Activated effector memory CD4-positive, alpha-beta T cell treated with Interleukin-2 at 50 U/mL for 16 hours (primary cell): ENCODE measurements at places on chromosomes 3 and 15.

DNA sequence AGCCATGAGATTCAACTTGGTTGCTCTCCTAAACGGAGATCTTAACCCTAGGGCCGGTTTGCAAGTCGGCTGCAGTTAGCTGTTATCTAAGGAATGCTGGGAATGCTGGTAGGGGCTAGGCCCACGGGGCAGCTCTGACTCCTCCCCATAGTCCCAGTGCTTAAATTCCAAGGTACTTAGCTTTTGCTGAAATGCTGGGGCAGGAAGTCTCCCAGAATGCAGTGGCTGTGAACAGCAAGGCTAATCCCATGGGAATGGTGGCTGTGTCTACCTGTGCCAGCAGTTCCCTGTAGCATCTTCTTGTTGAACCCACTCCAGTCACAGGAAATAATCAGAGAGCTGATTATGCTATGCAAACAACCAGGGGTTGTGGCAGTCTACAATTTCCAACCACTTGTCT, 102.5 kb upstream of the TJP1 start:
- no peak for DNase-seq

DNA sequence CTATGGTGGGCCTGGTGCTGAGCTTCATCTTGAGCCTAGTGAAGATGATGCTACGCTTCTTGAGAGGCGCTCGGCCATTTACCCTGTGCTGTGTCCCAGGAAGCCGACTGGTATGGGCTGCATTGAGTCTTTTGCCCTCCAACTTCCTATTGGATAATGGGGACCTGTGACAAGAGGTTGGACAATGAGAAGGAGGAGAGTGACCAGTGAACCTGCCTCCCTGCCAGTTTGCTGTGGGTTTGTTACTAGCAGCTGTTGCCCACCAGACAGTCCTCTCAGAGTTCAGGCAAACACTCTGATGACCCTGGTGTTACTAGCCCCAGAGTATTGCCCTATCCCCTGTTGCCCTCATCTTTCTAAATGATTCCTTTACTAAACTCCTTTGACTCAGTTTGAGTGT, 99.6 kb upstream of the PFN2 start:
- no peak for DNase-seq

- DNase-seq, result no peak
Observed at GRCh38 chr3:30520699-30521098, 85.7 kb upstream of the TGFBR2 start.

- DNase-seq, result no peak
Observed at GRCh38 chr3:153166206-153166605, 4.2 kb downstream of the RAP2B start.

DNA sequence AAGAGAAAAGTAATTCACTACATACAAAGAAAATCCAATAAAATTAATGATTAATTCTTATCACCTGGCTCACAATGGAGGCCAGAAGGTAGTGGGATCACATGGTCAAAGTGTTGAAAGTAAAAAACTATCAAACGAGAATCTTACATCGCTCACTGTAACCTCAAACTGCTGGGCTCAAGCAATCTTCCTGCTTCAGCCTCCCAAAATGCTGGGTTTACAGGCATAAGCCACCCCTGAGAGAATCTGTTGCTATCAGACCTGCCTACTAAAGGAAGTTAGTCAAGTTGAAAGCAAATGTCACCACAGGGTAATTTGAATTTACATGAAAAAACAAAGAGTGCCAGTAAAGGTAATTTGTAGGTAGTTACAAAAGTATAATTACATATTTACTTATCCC, 103.3 kb downstream of the PCCB start:
- DNase-seq, result no peak

DNA sequence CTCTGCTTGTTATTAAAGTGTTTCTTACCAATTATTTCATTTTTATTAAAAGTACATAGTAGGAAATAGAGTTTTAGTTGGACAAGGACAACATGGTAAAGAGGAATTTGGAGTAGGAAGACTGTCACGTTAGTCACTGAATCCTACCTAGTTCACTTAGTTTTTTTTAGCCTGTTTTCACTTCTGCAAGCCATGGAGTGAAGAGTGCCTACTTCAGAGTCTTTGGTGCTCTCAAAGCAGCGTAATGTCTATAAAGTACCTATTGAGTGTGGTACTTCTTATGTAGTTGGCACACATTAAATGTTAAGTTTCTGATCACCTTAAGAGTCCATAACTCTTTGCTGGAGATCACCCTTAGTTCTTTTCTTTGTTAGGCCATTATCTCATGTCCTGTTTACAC, 78.7 kb downstream of the LPP start:
- DNase-seq, result no peak

- DNase-seq, result no peak
Observed at GRCh38 chr15:82854554-82854953, 45.1 kb downstream of the WHAMM start.

DNA sequence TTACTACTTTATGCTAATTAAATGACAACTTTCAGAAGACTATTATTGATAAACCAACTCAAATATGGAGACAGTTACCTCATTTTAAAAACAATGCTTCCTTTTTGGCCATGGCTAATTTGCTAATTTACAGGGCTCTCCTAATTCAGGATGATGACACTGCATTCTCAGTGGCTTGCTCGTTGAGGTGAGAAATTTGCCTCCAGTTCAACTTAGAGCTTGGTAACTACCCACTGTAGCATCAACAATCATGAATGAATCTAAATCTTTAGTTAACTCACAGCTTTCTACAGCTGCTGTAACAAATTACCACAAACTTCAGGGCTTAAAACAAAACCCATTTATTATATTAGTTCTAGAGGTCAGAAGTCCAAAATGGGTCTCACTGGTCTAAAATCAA, 14.0 kb downstream of the PBRM1 start:
- no peak for DNase-seq

DNA sequence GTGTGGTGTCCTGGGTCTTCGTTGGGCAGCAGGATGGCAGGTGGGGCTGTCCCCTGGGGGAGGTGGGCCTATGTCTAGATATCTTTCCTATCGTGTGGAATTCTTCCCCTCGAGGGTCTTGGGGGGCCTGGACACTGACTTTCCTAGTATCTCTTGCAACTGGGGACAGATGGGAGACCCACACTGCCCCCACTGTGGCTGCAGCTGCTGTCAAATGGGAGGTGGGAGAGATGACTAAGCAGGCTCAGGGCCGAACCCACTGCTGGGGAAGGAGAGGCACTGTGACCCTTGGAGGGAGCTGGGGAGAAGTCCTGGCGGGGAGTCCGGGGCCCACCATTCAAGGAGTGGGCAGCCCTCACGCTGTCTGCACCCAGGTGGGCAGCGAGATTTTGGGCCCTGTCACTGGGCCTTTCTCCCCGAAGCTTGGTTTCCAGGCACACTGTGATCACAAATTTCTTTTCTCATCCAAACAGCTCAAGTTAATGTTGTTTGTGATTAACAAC, 2.9 kb upstream of the FBLN2 start:
- DNase-seq, result no peak

DNA sequence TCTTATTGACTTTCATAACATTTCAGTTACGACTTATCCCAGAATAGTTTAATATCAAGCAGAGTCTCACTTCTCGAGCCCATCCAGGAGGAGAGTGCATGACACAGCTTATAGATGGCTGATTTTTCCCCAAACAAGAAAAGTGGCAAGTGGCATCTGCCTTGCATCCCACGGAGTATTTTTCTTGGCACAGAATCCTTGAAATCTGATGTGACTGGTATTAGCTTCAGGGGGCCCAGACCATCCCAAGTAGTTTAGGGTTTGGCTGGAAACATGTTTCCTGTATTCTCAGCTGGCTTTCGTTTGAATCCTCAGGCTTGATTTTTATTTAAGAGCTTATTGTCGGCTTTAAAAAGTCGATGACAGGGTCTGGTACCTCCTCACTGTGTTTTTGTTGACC, 20.7 kb upstream of the FBXL22 start:
- DNase-seq, result no peak

DNA sequence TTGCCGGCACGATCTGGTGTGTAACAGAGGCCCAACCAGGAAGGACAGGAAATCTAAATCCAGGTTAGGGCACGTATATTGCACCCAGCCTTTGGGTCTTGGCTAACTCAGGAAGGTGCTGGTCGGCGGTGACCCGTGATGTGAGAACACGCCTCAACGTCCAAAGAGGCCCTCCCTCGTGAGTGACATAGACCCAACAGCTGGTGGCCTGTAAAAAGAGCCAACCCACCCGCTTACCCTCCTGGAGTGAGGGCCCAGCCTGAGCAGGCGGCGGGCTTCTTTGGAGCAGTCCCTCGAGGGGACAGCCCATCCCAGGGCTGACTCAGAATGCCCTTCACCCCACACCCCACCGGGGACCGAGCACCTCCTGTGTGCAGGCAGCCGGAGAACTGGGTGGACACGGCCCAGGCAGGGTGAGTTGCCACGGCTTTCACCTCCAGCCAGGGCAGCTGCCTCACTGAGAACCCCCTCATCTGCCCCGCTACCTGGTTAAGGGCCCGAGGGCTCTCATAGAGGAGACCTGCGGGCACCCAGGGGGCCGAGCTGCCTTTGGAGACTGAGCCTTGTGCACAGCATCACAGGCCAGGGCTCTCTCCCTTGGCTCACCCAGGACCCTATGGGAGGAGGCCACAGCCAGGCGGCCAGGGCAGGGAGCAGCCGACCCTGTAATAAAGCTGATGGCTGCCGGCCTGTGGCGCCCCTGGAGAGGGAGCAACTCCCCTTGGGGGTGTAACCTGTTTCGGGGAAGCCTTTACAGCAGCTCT, 41.8 kb downstream of the ZNF710 start:
- DNase-seq, result no peak

DNA sequence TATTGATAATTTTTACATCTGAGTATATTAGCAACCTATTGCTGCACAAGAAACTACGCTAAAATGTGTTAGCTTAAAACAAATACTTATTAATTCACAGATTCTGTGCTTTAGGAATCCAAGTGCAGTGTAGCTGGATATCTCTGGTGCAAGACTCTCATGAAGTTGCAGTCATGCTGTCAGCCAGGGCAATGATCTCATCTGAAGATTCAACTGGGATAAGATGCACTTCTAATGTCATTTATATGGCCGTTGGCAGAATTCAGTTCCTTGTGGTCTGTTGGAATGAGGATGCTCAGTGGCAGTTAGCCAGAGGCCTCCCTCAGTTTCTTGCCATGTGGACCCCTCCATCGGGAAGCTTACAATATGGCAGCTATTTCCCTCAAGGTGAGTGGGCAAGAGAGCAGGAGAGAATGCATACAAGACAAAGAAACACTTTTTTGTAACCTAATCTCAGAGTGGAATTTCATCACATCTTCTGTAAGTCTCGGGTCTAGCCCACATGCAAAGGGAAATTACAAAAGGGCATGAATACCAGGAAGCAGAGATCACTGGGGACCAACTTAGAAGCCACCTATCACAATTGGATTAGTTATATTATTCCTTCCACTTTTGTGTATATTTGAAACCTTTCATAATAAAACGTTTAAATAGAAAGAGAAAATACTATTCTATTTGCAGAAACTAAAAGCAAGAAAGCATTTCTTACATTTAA, 61.6 kb downstream of the DPH6 start:
- DNase-seq, result no peak

DNA sequence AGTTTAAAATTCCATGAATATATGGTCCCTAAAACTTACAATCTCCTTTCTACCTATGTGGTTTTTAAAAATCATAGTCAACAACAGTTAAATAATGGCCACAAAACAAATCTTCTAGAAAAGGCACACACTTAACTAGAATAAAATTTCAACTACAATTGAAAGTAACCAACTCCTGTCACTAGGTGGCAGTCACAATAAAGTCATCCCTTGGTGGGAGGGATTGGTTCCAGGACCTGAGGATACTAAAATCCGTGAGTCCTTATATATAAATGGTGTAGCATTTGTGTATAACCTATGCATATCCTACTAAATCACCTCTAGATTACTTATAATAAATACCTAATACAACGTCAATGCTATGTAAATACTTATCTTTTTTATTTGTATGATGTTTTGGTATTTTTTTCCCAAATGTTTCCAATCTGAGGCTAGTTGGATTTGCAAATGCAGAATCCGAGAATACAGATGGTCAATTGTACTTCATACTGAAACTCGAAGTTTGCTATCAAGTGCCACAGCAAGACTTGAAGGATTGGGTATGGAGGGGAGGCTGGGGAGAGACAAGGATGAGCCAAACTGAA, 172.6 kb downstream of the FMN1 start:
- DNase-seq, result no peak

- DNase-seq, result no peak
Observed at GRCh38 chr3:116815321-116815720, 105.7 kb downstream of the TUSC7 start.

DNA sequence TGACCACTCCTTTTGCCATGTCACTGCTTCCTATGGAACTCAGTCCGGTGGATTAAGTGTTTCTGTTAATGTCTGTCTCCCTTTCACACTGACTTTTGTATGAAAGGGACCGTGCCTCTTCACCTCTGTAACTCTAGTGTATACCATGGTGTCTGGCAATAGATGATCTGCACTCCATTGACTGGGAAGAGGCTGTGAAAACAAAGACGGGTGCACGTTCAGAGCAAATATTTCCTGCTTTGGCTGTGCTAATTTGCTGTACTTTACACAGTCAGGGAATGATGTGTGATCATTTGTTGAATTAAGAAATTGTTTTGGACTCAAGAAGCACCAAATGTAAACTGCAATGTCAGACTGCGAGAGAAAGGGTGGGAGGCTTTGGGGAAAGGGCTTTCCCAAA, 315.2 kb downstream of the RORA start:
- DNase-seq, result no peak

DNA sequence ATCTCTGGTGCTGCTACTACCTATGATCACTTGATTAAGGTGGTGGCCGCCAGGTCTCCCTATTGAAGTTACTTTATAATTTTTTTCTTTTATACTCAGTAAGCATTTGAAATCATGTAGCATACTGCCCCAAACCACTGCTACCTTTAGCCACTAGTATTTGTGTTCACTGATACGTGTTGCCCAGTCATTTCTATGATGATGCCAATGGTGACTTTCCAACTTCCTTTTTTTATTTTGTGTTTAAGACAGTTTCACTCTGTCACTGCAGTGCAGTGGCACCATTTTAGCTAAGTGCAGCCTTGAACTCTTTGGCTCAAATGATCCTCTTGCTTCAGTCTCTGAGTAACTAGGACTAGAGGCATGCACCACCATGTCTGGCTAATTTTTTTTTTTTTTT, 598.2 kb downstream of the NAALADL2 start:
- DNase-seq, result no peak

DNA sequence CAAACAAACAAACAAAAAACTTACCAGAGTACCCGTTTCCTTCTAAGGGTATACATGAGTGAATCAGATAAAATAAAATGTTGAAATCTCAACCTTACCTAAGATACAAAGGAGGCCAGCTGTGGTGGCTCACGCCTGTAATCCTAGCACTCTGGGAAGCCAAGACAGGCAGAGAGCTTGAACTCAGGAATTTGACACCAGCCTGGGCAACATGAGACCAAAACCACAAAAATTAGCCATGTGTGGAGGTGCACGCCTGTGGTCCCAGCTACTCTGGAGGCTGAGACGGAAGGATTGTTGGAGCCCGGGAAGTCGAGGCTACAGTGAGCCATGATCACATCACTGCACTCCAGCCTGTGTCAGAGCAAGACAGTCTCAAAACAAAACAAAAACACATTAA, 11.0 kb upstream of the FAM219B start:
- DNase-seq, result no peak

DNA sequence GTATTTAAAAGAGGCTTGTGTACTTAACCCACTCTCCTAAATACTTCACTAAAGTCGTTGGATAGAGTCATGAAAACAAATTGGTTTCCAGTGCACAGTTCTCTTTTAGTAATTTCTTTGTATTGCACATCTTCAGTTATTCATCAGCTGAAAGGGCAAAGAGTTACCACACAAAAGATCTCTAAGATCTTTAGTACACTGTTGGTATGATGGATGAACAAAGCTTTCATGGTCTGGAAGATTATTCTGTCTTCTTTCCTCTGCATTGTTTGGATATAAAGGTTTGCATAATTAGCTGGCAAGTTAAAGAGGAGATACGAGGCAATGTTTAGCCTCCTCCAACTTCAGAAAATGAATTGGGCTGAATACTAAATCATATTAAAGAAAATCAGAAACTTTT, 40.5 kb downstream of the BCHE start:
- no peak for DNase-seq
